ENCODE measurements at places on chromosomes 5 and 9. TPM values are rescaled to one million over a fixed set of nuclear protein-coding genes. Genes with fewer than 3 reads are reported as not detected.

The FAM78A gene
- 0.79 TPM for total RNA-seq

The HSDL2 gene
- total RNA-seq = 37.5 TPM

The MELK gene
- total RNA-seq = 35.8 TPM

The WNK2 gene
- 75.5 TPM for total RNA-seq

The WDR55 gene
- 29.4 TPM for total RNA-seq

The BTNL8 gene
- 0.87 TPM for total RNA-seq

The GRIN1 gene
- 0.94 TPM for total RNA-seq

The TBC1D2 gene
- total RNA-seq = 20.9 TPM

The VLDLR gene
- 38.1 TPM for total RNA-seq

The CETN3 gene
- 27.6 TPM for total RNA-seq

The ZDHHC11B gene
- 2.2 TPM for total RNA-seq

The TMEM8B gene
- 27.2 TPM for total RNA-seq

The OTULINL gene
- total RNA-seq = 11.4 TPM

The SPINK7 gene
- total RNA-seq = not detected

The SHLD3 gene
- total RNA-seq = 4.2 TPM

The SLC24A2 gene
- total RNA-seq = 0.12 TPM

The TCERG1 gene
- 72.8 TPM for total RNA-seq

The RNF183 gene
- 0.77 TPM for total RNA-seq

The ADRA1B gene
- total RNA-seq = 9.9 TPM

The LAMC3 gene
- 0.38 TPM for total RNA-seq

The IFNB1 gene
- not detected for total RNA-seq

The SMIM33 gene
- total RNA-seq = not detected

The TMEM252 gene
- 0.67 TPM for total RNA-seq

The UIMC1 gene
- total RNA-seq = 30.7 TPM

The NUTM2F gene
- total RNA-seq = not detected

The COL23A1 gene
- 15.5 TPM for total RNA-seq

The ZBED3 gene
- total RNA-seq = 15.4 TPM

The LCN15 gene
- 0.93 TPM for total RNA-seq

The EPB41L4B gene
- total RNA-seq = 29.1 TPM

The SGTB gene
- 10.2 TPM for total RNA-seq

The NFIL3 gene
- 30.4 TPM for total RNA-seq

The DPYSL3 gene
- total RNA-seq = 36.0 TPM

The ADAMTSL2 gene
- total RNA-seq = 0.57 TPM

The BHMT gene
- 0.34 TPM for total RNA-seq

The GKAP1 gene
- total RNA-seq = 8.4 TPM

The DPH7 gene
- 33.8 TPM for total RNA-seq

The ZNF483 gene
- total RNA-seq = 11.7 TPM

The KCTD16 gene
- 3.0 TPM for total RNA-seq

The WWC1 gene
- total RNA-seq = 183 TPM

The CARTPT gene
- total RNA-seq = 0.43 TPM

The UNC5A gene
- 1.4 TPM for total RNA-seq

Measured in type B pancreatic cell (in vitro differentiated cells).